ENCODE measurements at places on chromosomes 16 and 17. TPM values are rescaled to one million over a fixed set of nuclear protein-coding genes. Genes with fewer than 3 reads are reported as not detected.

DNA sequence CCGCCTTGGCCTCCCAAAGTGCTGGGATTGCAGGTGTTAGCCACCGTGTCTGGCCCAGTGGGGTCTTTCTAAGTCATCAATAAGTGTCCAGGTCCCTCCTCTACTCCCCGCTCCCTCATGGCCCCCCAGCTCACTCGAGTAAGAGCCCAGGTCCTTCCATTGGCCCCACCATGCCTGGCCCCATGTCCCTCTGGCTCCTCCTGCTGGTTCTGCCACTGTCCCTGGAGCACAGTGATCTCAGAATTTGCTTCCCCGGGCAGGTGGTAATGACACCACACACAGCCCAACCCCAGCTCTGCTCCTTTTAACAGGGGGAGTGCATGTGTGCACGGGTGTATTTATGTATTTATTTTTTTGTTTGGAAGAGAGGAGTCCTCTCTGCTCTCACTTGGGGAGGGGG is 19.6 kb downstream of the MGAT5B start:
- no peak for DNase-seq

DNA sequence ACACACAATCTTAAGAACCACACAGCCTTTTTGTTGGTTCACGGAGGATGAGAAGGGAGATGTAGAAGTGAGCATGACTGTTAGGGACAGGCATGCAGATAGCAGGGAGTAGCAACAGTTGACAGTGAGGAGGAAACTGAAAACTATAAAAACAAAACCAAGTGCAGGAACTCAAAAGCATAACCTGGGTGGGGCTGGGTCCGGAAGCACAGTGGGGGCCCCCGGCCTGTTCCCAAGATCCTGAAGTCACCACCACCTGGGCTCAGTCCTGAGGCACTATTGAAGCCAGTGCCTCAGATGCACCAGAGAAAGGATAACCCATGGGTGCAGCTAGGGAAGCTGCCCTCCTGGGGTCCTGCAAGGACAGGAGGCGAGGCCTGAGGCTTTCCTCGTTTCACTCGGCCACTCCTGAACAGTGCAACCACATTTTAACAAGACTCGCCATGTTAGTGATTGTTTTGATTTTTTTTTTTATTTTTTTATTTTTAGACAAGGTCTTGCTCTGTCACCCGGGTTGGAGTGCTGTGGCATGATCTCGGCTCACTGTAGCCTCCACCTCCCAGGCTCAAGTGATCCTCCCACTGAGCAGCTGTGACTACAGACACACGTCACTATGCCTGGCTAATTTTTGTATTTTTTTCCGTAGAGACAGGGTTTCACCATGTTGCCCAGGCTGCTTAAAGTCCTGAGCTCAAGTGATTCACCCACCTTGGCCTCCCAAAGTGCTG is 27.7 kb upstream of the CBX4 start:
- no peak for DNase-seq

PYY gene
- not detected for total RNA-seq

AHSP gene
- total RNA-seq, result not detected

SMIM5 gene
- 9.5 TPM for total RNA-seq

Measured in ureter (tissue), 1 donor.